ENCODE measurements at places on chromosomes 2 and 18.

DNA sequence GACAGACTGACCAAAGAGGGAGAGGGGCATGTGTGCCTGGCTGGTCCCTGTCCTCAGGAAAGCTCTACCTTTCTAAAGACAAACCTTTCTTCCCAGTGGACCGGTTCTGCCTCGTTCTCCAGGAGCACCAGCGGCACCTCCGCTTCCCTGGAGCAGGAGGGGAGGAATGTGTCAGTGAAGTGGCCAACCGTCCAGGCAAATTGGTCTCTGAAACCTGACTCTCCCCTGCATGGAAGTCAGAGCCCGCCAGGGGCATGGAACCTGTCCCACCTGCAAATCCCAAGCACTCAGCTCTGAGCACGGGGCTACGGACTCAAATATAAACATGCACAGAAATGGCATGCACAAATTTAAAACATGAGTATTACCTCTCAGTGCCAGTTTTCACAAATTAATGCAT lies 62.9 kb downstream of the COL6A3 start:
- DNase-seq: no peak

DNA sequence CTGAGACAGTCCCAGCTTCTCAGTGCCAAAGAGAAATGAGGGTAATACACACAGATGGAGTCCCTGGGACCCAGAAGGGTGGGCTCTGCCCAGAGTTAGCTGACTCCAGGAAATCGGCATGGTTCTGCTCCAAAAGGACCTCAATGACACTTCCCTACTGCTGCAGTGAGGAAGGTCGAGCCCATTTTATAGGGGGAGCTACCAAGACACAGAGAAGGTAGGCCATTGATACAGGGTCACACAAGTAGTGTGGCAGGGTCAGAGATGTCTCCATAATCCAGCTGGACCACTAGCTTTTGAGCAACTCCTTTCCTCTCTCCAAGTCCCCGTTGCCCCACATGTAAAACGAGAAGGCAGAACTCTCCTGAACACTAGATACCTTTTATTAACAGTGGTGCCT lies 276.9 kb downstream of the MYCN start:
- no peak for DNase-seq

DNA sequence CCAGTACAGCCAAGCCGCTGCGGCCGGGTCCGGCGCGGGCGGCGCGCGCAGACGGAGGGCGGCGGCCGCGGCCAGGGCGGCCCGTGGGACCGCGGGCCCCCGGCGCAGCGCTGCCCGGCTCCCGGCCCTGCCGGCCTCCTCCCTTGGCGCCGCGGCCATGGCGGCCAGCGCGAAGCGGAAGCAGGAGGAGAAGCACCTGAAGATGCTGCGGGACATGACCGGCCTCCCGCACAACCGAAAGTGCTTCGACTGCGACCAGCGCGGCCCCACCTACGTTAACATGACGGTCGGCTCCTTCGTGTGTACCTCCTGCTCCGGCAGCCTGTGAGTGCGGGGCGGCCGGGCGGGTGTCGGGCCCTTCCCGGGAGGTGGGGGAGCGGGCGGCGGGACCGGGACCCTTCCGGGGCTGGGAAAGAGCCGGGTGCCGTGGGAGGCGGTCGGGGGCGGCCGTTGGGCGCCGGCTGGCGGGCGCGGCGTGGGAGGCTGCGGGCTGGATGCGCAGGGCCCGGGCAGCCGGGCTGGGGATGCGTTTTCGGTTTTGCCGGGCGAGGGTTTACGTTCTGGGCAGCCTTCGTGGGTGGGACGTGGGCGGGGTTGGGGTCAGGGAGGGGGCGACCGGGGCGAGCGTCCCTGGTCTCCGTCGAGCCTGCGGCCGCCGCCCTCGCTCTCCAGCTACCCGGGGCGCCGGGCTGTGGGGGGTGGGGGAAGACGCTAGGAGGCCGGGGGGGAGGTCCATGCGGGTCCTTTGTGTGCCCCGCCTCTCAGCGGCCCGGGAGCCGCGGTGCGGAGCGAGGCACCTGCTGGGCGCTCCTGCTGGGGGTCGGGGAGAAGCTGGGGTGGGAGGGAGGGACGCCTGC lies 537 bp downstream of the AGFG1 start:
- peak; percentile 44 for DNase-seq

DNA sequence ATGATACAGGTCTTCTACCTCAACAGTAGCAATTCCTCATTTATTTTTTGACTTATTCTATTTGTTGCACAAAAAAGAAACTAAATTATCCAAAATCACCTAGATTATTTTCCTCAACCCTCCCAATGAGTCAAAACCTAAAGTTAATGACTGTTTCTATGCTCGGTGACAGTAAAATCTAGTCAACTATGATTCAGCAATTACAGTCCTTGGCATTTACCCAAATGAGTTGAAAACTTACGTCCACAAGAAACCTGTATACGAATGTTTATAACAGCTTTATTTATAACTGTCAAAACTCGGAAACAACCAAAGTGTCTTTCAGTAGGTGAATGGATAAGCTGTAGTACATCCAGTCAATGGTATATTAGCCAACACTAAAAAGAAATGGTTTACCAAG lies 439.3 kb downstream of the CBLN2 start:
- no peak for DNase-seq

GRCh38 chr2:41314511-41315070 lies 733.2 kb upstream of the PKDCC start:
- no peak for DNase-seq

DNA sequence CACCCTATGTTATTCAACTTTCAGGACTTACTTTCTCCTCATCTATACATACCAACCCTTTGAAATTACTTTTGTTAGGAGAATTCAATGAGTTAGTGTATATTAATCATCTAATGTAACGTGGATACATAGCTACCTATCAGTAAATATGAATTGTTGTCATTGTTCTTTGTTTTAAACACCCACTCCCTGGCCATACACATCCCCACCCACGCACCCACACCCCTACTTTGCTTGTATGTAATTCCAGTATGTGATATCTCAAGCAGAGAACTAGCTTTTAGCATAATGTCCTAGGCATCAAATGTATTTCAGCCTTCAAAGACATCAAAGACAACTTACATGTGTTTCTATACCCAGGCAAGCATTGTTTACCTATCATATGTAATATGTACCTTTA lies 129.2 kb downstream of the MAP4K4 start:
- DNase-seq: no peak

GRCh38 chr2:2639251-2640139 lies 308.4 kb upstream of the MYT1L start:
- DNase-seq: no peak

GRCh38 chr18:67788310-67789164 lies 272.0 kb upstream of the DSEL start:
- no peak for DNase-seq

- peak; percentile 8 for DNase-seq
These were observed 1.1 kb downstream of the MAP3K20 start for GRCh38 chr2:173076581-173077345.

- no peak for DNase-seq
These were observed 209.1 kb downstream of the TFCP2L1 start for GRCh38 chr2:121075641-121076497.

DNA sequence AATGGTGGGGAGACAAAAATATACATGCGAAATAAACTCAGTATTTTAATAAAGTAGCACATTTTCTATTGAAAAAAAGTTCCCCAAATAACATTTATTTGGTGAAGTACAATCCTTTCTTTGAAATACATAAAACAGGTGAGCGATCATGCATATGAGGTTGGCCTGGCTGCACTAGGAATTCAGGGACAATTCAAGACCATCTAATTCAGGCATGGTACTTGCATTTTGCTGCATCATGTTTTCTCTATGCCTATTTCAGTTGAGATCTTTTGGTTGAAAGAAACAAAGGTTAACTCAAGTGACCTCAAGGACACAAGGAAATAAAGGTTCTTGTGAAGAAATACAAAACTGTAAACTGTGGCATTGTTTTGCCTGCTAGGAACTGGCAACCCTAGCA lies 19.8 kb upstream of the TAF4B start:
- no peak for DNase-seq

DNA sequence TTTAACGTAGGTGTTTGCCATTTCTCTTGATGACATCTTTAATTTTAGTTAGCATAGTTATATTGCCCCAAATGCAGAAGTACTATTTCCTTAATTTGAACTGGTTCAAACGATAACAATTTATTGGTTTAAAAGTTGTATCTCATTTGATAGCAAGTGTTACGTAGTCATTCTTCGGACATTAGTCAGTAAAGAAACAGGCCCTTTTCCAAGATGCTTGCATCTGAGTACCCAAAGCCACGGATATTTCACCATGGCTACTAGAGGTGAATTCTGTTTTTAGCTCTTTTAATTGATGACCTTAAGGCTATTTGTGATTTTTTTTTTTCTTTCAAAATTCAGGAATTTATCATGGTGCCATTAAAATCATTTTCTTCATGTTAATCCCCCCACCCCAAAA lies 32.1 kb downstream of the GLS start:
- DNase-seq: no peak

DNA sequence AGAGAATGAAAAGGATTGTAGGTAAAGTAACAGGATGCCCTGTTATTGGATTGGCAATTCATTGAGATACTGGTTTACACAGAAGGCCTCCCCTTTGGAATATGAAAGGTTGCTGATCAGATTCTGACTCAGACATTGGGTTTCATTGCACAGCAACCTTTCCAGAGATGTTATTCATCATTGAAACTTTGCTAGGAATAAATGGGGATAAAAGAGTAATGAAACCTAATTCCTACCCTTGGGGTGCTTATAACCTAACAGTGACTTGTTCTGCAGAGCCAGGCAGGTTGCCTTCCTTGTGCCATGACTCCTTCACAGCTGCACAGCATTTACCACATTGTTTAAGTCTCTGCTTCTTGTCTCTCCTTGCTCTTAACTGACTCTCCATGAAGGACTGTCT lies 5.0 kb downstream of the NAB1 start:
- no peak for DNase-seq

DNA sequence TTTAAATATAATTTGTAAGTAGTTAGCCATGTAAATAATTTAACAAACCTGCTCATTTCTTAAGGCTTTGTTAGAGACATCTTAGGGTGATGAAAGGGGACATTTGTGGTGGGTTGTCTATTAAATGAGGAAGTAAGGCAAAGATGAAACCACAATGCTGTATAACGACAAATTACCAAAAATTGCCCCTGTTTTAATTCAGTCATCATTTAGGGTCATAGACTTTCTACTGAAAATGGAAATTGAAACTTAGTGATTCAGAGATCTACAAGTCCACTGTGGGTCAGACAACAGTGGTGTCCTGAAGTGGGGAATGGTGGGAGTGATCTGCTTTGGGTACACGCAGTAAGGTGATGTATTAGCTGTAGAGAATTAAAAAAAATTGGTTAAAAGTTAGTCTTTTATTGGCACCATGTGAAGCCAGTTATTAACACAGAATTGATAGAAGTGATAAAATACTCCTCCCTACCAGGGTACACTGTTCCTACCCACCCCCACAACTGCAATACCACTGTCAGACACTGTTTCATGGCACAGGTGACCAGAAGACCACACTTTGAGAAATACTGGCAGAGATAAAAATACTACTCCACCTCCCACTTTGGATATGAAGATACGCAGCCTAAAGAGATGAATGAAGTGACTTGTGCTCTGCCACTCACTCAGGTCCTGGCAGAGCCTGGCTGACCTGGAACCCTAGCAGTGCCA lies 13.4 kb downstream of the CERS6 start:
- no peak for DNase-seq

- DNase-seq: no peak
These were observed 96.0 kb downstream of the TNS1 start for GRCh38 chr2:217906798-217907197.

DNA sequence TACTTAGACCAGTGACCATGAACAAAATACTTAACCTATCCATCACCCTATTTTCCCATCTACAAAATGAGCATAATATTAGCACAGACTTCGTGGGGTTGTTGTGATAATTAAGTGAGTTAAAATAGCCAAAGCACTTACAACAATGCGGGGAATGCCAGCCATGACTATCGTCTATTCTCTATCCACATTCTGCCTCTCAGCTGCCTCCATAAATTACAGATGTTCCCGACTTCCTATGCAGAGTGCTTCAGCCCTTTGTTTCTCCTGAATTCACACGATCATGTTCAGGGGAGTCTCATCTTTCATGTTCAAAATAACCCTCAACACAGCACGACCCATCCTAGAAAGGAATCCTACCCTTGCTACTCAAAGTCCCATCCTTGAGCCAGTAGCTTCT lies 211.6 kb downstream of the EN1 start:
- no peak for DNase-seq

GRCh38 chr2:37642907-37643729 lies 28.3 kb downstream of the CDC42EP3 start:
- no peak for DNase-seq

- no peak for DNase-seq
These were observed 153.6 kb downstream of the COL4A4 start for GRCh38 chr2:227010433-227010832.

- DNase-seq: no peak
These were observed 51.5 kb downstream of the PLEKHB2 start for GRCh38 chr2:131156452-131157149.

DNA sequence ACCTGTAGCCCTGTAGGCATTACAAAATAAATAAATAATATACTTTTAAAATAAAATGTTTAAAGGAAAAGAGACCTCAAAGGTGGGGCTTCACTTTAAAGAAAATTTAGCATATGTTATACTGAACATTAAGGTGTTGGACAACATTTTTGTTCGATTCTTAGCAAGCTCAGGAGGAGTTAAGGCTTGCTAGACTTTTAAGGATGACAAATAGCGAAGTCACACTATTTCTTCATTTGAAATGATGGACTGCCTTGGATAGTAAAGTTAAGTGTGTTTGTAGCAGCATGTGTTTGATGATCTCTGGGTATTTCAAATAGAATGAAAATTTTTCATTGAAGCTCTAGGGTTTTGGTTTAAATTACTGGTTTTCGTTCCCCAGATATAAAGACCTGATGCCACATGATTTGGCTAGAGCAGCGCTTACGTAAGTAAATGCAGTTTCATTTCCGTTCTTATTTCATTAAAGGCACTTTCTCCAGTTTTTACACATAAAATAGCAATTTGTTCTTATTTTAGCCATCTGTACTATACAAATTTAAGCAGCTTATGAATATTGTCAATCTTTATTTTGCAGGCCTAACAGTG lies 24.9 kb downstream of the HADHB start:
- DNase-seq: no peak

- DNase-seq: no peak
These were observed 258.4 kb downstream of the MEIS1 start for GRCh38 chr2:66693076-66693965.

GRCh38 chr2:200356857-200357384 lies 50.4 kb downstream of the SPATS2L start:
- DNase-seq: no peak

DNA sequence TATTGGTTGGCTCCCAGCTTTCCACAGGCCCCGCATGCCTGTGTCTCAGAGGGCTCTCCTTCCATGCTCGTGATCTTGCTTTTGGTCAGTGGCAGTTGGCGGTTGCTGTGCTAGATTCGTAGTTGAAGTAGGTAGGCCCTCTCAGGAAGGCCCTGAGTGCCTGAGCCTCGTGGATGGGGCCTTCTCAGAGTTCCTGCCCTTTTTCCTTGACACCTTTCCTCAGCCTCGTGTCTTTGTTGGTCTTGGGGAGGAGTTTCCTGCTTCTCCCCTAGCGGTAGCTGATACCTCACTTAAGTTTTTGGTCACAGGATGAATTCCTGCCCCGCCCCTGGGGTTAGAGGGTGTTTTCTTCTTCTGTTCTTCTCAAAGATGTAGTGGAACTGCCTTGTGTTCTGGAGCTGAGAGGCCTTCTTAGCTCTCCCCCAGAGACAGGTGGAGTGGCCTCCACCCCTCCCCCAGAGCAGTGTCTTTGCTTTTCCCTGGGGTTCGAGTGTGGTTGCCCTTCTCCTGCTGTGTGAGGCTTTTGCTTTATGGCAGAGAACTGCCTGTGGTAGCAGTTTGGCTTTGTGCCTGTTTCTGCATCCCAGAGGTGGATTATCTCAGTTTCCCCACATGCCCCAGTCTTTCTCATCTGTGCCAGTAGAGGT lies 94.8 kb downstream of the ZNF407 start:
- DNase-seq: no peak
